ENCODE measurements at places on chromosomes 1 and 21.

DNA sequence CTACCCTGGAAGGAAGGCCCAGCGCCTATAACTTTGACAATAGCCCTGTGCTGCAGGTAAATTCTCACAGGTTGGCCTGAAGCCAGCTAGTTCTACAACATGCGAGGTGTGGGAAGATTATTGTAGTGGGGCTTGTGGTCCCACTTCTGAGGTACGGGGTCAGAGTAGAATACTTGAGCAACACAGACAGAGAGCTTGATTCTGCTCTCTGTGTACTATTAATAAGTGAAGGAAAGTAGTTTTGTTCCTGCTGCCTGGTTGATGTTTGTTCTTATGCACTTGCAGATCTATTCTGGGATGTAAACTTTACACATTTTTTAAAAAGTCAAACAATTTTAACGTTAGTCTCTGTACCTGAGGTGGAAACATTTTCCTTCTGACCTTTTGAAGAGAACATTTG is 80.4 kb downstream of the LAMC1 start:
- DNase-seq, result no peak

- no peak for DNase-seq
Observed at GRCh38 chr1:198679535-198680173, 40.8 kb downstream of the PTPRC start.

GRCh38 chr1:57102561-57103326 is 136.9 kb upstream of the C8B start:
- no peak for DNase-seq

GRCh38 chr1:171841050-171841910 is at the start of gene DNM3:
TSS of gene DNM3 (plus strand) at chr1:171841498. CDS start at chr1:171841657, 159 bp downstream.
- DNase-seq, result peak; percentile 73

GRCh38 chr1:90591355-90591969 is 125.6 kb downstream of the BARHL2 start:
- no peak for DNase-seq

DNA sequence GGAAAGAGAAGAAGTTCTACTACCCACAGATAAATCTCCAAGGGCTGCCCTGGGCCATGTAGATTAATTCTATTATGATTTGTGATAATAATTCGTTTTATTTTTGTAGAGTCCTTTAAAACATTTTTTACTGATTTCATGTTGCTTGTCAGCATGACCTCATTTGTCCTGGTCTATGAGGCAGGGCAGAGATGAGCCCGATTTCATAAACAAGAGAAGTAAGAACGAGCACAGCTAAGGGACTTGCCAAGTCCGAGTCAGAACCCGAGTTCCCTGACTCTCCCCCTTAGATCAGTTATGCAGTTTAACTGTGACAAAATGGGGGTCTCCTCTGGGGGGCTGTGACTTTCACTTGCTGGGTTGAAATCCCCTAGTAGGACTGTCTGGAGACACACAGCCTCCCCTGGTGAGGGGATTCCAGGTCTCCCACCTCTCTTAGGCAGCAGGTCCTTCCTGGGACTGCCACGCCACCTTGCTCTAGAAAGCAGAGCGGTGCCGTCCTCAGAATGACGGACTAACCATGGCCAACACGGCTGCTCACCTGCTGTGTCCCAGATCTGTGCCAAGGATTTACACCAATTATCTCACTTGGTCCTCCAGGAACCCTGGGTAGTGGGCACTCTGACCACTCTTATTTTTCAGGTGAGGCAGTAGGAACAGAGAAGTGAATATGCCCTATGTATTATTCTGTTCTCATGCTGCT is 31.0 kb upstream of the SOX13 start:
- no peak for DNase-seq

GRCh38 chr1:246784621-246785493 is 60.6 kb downstream of the SCCPDH start:
- DNase-seq, result peak; percentile 23

All from umbilical cord (tissue), 2 donors.